Activated T-cell treated with anti-CD3 and anti-CD28 coated beads, Interleukin-2, amount 50 U/mL, for 72 hours (primary cell): ENCODE measurements at places on chromosomes 7 and 10. TPM values are rescaled to one million over a fixed set of nuclear protein-coding genes. Genes with fewer than 3 reads are reported as not detected.

MRPL43 gene
- 38.2 TPM for total RNA-seq

GPR15LG gene
- not detected for total RNA-seq

ADCYAP1R1 gene
- total RNA-seq: 0.12 TPM

RBP3 gene
- not detected for total RNA-seq

GRCh38 chr10:102240467-102241031 is 763 bp downstream of the PITX3 start:
- H3K27me3 ChIP-seq: peaks cover 44% of the 10 kb centered on the region
- DNase-seq: no peak
- peak overlapping the region; percentile 77 for H3K4me3 ChIP-seq
- no peaks in the 10 kb centered on the region for H3K36me3 ChIP-seq

GRCh38 chr7:50607524-50608125 is 42.4 kb upstream of the DDC start:
- peak overlapping the region; percentile 6 for H3K27ac ChIP-seq
- peaks cover 5% of the 10 kb centered on the region for H3K27me3 ChIP-seq
- H3K4me3 ChIP-seq: peak overlapping the region; percentile 22

DNA sequence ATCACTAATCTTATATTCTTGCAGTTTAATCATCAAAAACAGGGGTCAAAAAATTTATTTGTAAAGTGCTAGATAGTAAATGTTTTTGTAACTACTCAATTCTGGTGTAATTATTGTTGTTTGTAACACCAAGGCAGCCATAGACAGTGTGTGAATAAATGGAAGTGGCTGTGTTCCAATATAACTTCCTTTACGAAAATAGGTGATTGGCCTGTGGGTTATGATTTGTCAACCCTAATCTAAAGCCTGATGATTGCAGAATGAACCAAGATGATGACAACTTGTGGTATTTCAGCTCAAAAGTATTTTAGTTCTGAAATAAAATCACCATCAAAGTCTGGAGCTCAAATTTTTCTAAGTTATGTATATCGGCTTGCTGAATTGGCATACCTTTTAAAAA is 34.4 kb upstream of the ETV1 start:
- no peak overlapping the region for H3K27ac ChIP-seq
- no peaks in the 10 kb centered on the region for H3K27me3 ChIP-seq
- H3K4me3 ChIP-seq: no peak overlapping the region
- no peak for DNase-seq

- no peaks in the 10 kb centered on the region for H3K4me1 ChIP-seq
- H3K27ac ChIP-seq: no peak overlapping the region
- no peaks in the 10 kb centered on the region for H3K27me3 ChIP-seq
- no peak for DNase-seq
Measured at GRCh38 chr10:131049016-131049415, 262.5 kb downstream of the TCERG1L start.

DNA sequence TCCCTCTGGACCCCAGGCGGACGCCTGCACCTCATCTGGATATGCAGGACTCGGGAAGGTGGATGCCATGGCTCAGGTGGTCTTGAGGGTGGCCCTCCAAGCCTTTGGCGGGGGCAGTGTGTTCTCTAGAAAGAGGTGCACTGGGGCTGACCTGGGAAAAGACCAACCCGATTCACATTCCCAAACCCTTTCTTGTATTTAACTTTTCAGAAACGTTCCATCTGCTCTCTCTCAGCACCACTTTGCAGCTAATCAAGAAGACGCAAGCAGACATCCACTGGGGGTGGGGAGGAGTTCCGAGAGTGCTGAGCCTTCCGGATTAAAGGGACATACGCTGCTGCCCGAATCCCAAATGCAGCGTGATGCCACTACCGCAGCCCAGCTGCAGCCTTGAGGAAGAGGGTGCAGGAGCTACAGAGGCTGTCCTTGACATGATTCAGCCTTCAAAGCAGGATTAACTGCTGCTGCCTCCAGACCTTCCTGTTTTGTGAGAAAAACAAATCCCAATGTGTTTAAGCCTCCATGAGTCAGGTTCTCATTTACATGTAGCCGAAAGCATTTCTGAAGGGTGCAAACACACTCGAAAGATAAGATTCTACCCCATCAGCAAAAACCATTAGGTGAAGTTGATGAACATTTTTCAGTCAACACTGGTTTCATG is 39.9 kb downstream of the RBM17 start:
- no peak for DNase-seq
- peaks cover 3% of the 10 kb centered on the region for H3K27me3 ChIP-seq
- peak overlapping the region; percentile 74 for H3K4me3 ChIP-seq
- no peaks in the 10 kb centered on the region for H3K36me3 ChIP-seq
- H3K4me1 ChIP-seq: peaks cover 54% of the 10 kb centered on the region

DNA sequence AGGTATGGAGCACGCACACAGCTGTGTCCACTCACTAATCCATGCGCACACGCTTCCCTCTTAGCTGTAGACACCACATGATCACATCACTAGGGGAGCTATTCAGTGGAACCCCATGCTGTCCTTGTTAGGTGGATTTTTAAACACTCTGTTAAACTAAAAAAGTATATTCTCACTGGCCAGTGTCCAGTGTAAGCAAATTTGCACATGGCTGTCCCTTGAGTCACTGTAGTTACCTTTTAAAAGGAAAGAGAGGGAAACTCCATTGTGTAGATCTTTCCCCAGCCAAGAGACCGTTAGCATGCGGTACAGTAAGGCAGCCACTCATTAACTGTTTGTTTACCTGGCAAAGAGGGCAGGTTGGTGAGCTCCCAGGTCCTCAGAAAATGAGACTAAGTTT is 81.6 kb upstream of the INSYN2A start:
- H3K27me3 ChIP-seq: peaks cover 24% of the 10 kb centered on the region
- no peak overlapping the region for H3K4me3 ChIP-seq
- no peak for DNase-seq

DNA sequence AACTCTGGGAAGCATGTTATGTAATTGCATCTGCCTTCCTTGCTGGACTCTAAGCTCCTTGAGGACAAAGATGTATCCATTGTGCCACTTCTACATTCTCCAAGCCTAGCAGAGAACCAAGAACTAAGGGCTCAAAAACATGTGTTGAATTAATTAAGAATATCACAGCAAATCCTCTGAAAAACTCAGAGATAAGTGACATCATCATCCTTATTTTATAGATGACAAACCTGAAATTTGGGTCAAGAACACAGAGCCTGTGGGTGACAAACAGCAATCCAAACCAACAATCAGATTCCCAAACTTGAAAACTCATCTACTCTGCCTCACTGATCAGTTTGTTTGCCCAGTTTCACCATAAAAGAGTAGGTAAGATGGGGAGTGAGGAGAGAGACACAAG is 503.6 kb upstream of the LRRN3 start:
- no peaks in the 10 kb centered on the region for H3K36me3 ChIP-seq
- H3K27ac ChIP-seq: no peak overlapping the region
- no peak overlapping the region for H3K4me3 ChIP-seq
- no peaks in the 10 kb centered on the region for H3K4me1 ChIP-seq

- no peak for DNase-seq
- H3K4me1 ChIP-seq: no peaks in the 10 kb centered on the region
- no peaks in the 10 kb centered on the region for H3K36me3 ChIP-seq
- H3K4me3 ChIP-seq: no peak overlapping the region
Measured at GRCh38 chr7:128783143-128783861, 7.7 kb upstream of the OPN1SW start.

DNA sequence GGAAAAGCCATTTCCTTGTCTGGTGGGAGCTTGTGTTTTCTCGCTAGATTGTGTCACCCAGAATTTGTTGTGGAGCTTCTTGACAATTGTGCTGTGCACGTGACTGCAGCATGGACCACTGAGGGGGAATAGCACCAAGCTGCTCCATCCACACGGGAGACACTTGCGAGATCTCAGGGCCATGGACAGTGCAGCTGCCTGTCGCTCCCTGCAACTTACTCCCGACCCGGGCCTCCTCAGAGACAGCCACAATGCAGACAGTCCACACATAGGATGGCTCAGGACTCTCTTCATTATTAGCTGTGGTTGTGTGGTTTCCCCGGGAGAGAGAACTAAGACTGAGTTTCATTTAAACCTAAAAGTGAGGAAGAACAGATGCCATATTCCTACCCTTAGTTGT is 673.2 kb upstream of the GALNT17 start:
- H3K36me3 ChIP-seq: no peaks in the 10 kb centered on the region
- H3K27ac ChIP-seq: no peak overlapping the region
- no peak overlapping the region for H3K4me3 ChIP-seq
- no peaks in the 10 kb centered on the region for H3K27me3 ChIP-seq

DNA sequence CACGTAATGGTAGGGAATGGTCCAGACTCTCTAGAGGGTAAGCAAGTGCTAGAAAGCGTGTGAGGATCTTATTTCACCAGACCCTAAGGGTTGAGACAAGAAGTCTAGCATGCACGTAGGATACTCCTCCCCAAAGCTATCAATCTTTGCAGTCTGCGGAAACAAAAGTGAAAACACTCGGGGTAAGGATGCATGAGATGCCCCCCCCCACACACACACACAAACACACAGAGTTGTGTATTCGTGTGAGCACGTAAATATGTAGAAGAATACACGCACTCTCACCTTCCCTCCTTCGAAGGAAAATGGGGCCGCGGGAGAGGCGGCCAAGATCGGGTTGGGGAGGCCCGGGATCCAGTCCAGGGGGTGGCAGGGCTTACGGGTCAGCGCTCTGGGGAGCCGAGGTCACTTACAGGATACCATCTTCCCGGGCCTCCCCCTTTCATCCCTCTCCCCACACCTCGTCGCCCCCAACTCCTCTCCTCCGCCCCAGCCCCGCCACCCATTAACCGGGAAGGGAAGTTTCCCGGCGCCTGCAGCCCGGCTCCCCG is 455 bp downstream of the CUL2 start:
- H3K27me3 ChIP-seq: no peaks in the 10 kb centered on the region
- peak overlapping the region; percentile 94 for H3K27ac ChIP-seq
- H3K4me3 ChIP-seq: peak overlapping the region; percentile 91
- H3K36me3 ChIP-seq: peaks cover 5% of the 10 kb centered on the region
- peaks cover 51% of the 10 kb centered on the region for H3K4me1 ChIP-seq
- DNase-seq: peak; percentile 11

DNA sequence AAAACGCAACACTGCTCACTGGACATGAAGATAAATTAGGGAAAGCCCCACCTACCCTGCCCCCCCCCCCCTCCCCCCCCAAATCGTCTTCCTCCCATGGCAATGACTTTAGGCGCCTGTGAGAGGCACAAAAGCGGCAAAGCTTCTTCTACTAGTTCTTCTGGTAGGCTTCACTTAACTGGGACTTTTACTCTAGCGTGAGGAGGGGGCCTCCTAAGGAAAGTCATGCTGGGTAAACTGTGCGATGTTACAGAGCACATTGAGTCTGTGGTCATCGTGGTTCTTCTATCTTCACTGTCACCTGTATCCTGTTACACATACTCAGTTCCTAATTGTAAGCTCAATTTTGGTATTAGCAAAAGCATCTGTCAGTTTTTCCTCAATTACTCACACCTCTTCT is 25.1 kb downstream of the HSPB1 start:
- H3K4me1 ChIP-seq: peaks cover 26% of the 10 kb centered on the region
- H3K4me3 ChIP-seq: no peak overlapping the region
- H3K36me3 ChIP-seq: peaks cover 9% of the 10 kb centered on the region
- no peak for DNase-seq
- peak overlapping the region; percentile 74 for H3K27ac ChIP-seq

DNA sequence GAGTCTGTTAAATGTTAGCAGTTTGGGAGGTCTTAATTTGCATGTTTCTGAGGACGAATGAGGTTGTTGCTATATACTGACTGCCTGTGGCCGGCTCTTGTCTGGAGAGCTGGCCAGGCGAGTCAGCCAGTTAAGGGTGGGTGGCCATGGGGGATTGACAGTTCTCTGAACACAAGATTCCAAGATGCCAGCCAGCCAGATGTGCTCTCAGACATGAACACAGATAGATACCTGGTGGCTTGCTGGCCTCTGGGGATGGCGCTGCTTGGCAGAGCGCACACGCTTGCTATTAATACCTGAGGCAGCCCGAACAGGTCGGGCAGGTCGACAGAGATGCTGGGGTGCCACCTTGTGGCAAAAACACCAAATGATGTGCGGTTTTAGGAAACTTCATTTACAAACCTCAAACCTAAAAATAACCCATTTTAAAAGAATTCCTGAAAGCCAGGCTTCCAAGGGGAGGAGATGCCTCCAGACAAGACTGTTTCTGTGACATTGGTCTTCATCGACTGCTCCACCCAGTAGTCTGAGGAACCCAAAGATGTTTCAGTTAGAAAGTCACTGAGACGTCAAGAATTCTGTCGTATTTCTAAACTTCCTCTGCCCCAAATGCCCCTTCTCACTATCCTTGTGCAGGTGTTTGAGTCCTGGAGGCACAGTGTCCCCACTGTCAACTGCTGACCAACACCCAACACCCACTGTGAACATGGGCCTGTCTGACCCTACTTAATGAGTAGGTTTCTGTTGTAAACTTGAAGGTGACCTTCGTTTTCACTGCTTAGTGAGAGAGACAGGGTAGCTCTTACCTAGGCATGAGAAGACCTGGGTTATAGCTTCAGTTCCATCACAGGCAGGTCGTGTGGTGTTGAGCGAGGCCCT is 123.4 kb downstream of the NT5C2 start:
- H3K27me3 ChIP-seq: no peaks in the 10 kb centered on the region
- no peak overlapping the region for H3K27ac ChIP-seq
- H3K36me3 ChIP-seq: no peaks in the 10 kb centered on the region
- no peak overlapping the region for H3K4me3 ChIP-seq
- peaks cover 20% of the 10 kb centered on the region for H3K4me1 ChIP-seq

DNA sequence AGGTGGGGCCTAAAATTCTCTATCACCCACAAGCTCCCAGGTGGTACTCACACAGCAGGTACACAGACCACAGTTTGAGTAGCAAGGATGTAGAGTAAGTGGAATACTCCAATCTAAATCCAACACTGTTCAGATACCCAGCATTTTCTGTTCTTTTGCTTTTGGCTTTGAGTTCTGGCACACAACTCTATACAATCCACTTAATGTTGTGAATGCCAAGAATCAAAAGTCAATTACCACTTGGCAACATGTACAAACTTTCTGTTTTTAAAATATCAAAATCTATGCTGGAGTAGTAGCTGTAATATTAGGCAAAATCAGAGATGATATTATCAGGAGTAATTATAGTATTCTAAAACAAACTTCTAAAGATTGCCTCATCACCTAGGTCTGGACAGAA is 133.4 kb upstream of the LRRTM3 start:
- no peak for DNase-seq
- no peak overlapping the region for H3K4me3 ChIP-seq
- H3K4me1 ChIP-seq: no peaks in the 10 kb centered on the region
- no peaks in the 10 kb centered on the region for H3K36me3 ChIP-seq

DNA sequence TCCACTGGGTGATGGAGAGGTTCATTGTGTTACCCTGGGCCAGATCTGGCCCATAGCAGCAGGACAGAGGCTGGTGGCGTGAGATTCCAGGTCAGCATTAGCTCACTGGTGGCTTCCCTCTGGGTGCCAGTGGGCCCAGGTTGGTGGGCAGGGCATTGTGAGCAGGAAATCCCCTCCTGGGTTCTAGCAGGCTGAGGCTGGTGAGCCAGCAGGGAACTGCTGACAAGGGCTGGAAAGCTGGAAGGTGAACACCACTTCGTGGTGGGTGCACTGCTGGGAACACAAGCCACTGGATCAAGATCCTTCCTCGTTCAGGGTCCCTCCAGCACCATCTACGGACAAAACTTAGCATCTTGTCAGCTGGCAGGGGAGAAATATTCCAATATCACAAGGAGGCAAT is 259.2 kb upstream of the FZD1 start:
- H3K27me3 ChIP-seq: no peaks in the 10 kb centered on the region
- no peak for DNase-seq
- H3K27ac ChIP-seq: no peak overlapping the region
- no peaks in the 10 kb centered on the region for H3K4me1 ChIP-seq
- no peaks in the 10 kb centered on the region for H3K36me3 ChIP-seq
- no peak overlapping the region for H3K4me3 ChIP-seq
